GM06990 (cell line): ENCODE measurements at places on chromosomes 16 and 17.

GRCh38 chr17:205817-206216, 24.4 kb upstream of the DOC2B start:
- DNase-seq: no peak

GRCh38 chr16:68286153-68287074, 22.1 kb downstream of the SLC7A6 start:
- DNase-seq: no peak

GRCh38 chr16:72922714-72923113, 125.2 kb downstream of the ZFHX3 start:
- DNase-seq: no peak

- peak; percentile 57 for DNase-seq
These were observed 31.7 kb upstream of the KCNJ2 start for GRCh38 chr17:70137451-70138230.

DNA sequence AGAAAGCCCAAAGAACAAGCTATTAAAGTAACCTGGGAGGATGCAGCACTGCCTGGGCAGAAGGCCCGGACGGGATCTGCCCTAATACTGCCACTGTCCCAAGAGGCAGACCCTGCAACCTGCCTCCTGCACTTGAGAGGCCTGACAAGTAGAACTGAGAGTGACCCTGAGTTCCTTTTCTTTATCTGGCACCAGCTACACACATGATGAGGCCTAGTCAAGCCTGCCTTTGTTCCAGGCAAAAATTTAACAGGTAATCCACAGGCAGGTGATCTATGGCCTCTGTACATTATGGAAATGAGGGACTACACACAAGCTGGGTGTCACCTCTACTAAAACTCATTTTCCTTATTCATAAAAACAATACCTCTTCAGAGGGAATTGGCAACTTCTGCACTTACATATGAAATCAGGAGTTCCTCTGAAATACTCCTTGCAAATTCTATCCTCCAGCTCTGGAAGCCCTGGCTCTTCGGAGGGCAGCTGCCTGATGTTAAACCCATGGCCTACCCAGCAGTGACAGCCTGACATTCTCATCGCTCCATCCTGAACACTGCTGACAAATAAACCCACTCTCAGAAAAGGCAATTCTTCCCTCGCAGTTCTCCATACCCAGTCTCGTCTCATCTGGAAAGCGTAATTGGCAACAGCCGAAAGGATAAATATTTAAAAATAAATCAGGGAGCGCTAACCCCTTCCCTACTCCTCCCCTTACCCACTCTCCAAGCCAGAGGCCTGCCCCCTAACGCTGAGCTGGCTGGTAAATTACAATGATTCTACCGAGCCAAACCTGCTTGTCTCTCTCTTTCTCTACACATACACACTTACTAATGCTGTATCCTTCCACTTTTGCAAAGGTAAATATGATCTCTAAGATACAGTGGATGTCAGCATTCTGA, 2.5 kb upstream of the ZFHX3 start:
- no peak for DNase-seq

GRCh38 chr16:81212830-81213465, 25.5 kb upstream of the BCO1 start:
- DNase-seq: no peak

GRCh38 chr17:68658999-68659780, 58.0 kb upstream of the FAM20A start:
- no peak for DNase-seq

- no peak for DNase-seq
These were observed 59.9 kb downstream of the BEAN1 start for GRCh38 chr16:66486773-66487579.

GRCh38 chr16:8929086-8929748, 34.5 kb downstream of the USP7 start:
- DNase-seq: no peak

DNA sequence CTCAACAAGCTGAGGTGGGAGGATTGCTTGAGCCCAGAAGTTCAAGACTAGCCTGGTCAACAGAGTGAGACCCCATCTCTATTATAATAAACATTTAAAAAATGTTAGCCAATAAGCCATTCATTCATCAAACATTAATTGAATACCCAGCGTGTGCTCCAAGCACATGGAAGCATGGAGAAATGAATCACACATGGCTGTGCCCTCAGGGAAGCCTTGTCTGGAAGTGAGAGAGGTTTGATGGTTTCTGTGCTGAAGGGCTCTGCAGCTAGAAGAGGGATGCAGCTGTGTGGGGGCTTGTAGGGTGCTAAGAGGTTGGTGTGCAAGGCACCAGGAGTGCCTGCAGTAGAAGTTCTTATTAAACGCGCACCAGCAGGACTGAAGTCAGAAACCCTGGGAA, 11.2 kb downstream of the CYB5D2 start:
- no peak for DNase-seq

DNA sequence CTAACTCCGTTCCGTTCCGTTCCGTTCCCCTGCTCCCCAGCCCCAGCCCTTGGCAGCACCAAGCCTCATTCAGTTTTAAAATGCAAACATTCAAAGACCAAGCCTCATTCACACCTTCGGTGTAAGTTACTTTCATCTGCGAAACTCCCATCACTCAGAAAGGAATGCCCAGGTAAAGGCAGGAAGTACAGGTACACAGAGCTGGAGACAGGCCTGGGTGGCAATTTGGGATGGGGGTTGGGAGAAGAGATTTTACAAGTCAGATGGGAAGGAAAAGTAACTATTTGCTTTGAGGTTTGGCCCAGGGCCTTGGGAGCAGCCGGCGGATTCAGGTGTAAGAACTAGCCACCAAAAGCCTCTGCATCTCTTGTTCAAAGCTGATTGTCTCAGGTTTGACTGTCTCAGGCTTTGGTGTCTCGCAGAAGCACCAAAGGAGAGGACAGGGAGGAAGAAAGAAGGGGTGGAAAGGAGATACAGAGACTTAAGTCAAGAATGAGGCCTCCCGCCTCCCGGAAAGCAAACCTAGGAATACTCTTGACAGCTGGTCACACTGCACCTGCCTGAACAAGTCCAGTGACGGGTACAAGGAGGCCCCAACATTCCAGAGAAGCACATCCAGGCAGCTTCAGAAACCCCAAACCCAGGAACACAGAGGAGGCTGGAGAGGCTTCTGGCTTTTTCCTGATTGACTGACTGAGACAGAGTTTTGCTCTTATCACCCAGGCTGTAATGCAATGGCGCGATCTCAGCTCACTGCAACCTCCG, 54.7 kb downstream of the NXN start:
- no peak for DNase-seq

DNA sequence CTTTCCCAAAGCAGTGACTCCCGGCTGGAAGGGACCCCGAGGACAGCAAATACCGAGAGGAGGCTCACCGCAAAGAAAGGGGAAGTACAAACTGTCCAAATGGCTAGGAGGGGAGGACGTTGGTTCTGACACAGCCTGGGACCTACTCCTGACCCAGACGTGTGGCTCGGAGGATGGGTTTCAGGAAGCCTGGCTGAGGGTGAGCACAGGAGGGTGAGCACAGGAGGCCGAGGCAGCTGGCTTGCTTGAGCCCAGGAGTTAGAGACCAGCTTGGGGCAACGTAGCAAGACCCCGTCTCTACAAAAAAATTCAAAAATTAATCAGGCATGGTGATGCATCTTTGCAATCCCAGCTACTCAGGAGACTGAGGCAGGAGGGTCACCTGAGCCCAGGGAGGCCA, 83.2 kb downstream of the C16orf78 start:
- no peak for DNase-seq

DNA sequence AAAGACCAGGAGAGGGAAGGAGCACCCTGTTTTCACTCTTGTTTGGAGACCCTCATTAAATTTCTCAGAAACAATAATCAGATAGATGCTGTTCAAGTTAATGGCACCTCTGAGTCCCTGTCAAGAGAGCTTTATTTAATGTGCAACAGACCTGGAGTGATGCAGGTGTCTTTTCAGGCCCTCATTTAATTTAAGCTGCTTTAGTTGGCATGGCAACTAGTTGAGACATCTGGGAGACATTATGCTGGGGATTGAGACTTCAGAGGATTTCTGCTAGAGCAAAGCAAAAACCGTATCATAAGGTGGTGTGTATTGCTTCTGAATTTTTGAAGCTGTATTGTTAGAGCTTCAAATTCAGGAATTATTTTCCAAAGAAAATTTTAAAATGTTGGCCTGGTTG, 108.5 kb downstream of the NLK start:
- DNase-seq: no peak

- no peak for DNase-seq
These were observed 672.5 kb upstream of the KIF2B start for GRCh38 chr17:53150101-53150698.

GRCh38 chr16:67989322-67990017, 9.2 kb upstream of the DPEP3 start:
- no peak for DNase-seq

DNA sequence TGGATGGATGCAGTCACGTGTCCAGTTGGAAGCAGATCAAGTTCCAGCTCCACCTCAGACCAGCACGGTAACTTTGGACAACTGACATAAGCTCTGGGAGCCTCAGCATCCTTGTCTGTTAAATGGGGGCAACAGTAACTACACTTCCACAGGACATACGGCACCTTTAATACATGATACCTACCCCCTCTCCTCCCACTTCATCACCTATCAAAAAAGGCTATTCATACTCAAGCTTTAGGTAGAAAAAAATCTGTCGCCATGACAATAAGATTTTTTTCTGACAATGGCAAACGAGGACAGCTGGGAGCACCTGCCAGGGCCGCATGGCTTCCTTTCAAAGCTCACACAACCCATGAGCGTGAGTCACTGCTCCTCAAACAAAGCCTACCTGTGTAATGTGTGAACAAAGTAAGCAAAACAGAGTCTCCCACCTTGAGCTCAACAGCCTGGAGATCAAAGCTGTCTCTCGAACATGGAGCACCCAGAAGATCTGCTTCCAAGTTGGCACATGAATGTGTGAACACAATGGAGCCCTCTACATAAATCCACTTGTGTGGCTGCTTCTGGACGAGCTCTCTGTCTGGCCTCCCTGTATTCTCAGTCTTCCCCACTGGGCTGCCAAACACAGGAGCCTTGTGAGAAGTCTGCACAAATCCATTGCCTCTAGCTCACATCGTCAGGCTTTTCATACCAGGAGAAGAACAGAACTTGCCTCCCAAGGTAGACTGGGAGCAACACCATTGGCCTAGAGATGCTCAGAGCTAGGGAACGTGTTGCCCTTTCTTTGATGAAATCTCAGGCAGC, 459.7 kb downstream of the SOX9 start:
- no peak for DNase-seq

DNA sequence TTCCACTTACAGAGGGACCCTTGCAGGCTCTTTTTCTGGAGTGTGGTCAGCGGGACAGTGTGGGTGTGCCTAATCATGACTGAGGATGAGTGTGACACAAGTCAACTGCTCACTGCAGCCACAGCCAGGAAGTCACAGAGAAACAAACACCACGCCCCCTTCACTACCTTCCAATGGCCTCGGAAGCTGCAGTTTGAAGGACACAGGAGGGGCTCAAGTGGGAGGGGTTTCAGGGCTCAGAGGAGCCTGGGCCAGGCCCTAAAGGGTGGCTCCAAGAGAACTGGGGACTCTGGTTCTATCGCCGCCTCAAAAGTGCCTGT, 116.2 kb upstream of the SDK2 start:
- no peak for DNase-seq

DNA sequence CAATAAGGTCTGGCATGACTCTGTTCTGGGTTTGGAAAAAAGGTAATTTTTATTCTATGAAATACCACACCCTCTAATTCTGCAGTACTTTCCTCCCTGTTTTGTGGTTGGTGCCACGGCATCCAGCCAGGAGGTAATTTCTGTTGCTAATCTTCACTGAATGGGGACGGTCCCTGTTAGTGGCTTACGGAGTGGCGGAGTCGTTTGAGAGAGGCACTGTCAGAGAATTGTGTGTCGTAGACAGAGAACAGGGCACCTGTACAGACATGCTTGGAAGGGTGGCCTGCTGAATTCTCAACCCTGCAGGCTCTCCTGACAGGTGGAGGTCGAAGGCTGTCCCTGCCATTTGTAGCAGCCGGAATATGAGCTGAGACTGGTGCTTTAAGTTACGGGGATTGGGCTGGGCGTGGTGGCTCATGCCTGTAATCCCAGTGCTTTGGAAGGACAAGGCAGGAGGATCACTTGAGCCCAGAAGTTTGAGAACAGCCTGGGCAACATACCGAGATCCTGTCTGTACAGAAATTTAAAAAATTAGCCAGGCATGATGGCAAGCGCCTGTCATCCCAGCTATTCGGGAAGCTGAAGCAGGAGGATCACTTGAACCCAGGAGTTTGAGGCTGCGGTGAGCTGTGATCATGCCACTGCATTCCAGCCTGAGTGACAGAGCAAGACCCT, 33.2 kb downstream of the EEF2K start:
- no peak for DNase-seq

DNA sequence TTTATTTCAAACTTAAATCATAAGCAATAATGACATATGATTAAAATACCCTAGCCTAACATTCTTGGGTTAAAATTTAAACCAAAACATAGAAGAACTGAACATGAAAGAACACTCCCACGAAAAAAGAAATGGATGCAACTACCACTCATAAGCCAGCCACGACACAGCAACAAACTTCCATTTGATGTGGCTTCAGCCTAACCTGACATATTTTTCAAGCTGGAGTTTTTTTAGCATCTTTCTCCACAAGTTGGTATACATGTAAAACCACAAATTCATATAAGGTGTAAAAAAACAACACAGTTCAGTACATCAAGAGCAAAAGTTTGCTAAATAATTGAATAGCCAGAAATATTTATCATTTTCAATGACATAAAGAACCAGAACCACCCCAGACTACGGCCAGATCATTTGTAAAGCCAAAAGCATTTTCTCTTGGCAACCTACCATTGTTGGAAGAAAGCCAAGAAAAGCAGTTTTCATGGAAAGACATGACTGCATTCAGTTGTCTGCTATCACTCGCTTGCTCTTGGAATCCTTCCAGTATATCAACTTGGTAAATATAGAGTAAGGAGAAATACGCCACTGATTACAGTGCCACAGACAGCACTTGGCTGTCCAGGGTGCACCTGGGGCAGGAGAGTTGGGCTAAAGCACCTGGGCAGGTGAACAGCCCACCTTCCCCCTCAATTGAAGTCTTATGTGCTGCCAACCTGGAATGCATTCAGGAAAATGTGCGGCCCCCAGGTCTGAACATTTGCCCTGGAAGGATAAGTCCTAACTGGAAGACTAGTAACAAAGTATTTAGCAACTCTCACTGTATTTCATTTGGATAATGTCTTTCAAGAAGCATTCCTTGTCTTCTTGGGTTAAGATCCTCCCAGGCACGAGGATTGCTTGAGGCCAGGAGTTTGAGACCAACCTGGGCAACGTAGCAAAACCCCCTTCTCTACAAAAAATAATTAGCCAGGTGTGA, 60.5 kb downstream of the CREBBP start:
- DNase-seq: no peak

DNA sequence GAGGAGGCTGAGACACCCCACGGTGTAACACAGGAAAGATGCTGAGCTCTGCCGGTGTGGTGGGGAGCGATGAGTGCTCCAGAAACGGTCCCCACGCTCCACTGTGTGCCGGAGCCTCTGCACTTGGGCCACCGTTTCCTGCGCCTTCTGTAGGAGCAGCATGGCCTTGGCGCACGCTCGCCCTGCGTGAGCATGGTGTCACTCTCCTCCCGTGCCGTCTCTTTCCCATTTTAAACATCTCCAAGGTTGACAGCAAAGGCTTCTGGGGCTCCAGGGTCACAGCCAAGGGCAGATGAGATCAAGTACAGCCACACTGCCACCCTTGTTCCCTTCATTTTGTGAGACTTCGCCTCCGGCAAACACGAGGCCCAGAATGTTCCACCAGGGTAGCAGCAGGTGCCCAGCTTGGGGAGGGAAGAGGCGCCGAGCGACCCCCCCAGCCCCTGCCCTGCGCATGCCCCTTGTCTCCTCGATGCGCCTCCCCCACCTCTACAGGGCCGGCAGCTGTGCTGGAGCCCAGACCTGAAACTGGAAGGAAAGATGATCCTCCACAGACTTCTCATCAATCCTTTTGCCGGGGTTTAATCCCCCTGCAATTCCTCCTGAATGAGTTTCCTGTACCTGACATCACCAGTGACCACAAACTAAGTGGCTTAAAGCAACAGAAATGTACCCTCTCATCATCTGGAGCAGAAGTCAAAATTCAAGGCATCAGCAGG, 19.9 kb upstream of the OSGIN1 start:
- no peak for DNase-seq
